ENCODE measurements at places on chromosomes 12 and 14.

DNA sequence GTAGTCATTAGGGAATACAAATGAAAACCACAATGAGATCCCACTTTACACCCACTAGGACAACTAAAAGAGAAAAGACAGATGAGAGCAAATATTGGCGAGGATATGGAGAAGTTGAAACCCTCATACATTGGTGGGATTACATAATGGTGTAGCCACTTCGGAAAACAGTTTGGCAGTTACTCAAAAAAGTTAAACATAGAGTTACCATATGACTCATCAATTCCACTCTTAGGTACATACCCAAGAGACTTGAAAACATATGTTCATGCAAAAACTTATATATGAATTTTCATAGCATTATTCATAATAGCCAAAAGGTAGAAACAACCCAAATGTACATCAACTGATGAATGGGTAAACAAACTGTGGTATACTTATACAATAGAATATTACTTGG is 27.1 kb downstream of the ALDH1L2 start:
- DNase-seq = no peak

DNA sequence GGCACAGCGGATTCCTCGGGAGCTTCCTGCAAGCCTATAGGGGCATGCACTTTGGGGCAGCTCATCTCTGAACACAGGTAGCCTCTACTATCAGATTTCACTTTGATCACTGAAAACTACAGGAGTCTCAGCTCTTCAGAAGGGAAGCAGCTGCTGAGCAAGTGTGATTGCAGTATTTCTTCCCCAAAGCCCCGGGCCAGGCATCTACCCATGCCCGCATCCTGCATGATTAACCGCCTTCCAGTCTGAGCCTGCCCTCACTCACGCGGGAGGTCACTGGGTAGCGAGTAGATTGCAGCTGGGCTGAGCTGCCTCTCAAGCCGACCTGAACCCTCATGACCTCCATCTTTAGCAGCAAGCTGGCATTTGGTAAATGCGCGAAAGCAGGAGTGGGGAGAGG is 334.7 kb downstream of the DPF3 start:
- no peak for DNase-seq

GRCh38 chr12:38392554-38393144 is 76.1 kb downstream of the ALG10B start:
- no peak for DNase-seq

GRCh38 chr12:108712925-108713203 is 18.5 kb downstream of the CORO1C start:
- no peak for DNase-seq

- DNase-seq = no peak
Measured at GRCh38 chr14:100807979-100808734, 17.8 kb upstream of the MEG3 start.

DNA sequence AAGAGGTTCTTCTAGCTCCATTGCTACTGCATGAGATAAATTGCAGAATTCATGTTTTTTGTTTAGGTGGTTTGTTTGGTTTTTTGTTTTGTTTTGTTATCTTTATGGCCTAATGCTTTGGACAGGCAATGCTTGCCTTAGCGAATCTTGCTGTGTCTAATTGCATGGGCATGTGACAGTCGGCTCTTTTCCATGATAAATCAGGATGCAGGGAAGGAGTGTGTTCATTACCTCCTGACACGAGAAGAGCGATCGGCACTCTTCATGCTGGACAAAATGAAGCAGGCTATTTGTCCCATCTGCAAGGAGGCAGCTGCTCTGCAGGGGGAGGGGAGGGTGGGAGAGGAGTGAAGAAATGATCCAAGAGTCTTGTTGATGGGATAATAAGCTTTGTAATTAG is 6.5 kb downstream of the CCDC60 start:
- DNase-seq = no peak

- DNase-seq = no peak
Measured at GRCh38 chr14:32472076-32472475, 143.0 kb downstream of the AKAP6 start.

DNA sequence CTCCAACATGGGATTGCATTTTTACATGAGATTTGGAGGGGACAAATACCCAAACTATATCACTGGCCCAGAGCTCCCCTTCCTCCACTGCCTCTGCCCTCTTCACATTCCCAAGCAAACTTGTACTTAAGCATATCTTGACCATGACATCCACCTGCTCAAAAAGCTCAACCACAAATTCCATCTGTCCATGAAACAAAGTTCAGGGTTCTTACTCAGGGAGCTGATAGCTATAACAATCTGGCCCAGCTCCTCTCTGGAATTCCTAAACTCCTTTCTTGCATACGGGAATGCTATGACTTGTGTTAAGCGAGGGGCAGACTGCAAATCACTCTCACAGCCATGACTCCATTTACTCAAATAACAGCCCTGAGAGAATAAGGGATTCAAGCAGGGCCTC is 152.1 kb downstream of the GALC start:
- DNase-seq = no peak

- DNase-seq = no peak
Measured at GRCh38 chr14:67738740-67739504, 37.2 kb downstream of the RDH12 start.

GRCh38 chr12:119727600-119728443 is 59.9 kb downstream of the PRKAB1 start:
- DNase-seq = no peak

DNA sequence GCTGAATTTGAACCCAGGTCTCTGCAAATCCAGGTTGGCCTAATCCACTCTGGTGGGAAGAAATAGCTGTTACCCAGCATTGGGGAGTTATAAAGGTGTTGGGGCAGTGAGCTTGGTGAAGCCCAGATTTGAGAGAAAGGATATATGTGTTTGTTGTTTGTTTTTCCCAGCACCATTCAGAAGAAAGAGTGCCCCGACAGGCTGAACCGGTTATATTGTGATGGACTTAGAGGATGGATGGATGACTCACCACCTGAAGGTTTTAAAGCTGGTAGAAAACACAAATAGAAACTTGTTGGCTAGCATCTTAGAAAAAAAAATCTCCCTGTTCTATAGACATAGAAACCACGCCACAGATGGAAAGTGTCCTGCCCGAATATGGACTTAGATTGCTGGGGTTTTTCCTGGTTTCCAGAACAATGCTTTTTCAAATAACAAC is 404.6 kb downstream of the MED13L start:
- no peak for DNase-seq

- no peak for DNase-seq
Measured at GRCh38 chr14:35808076-35808637, 938 bp downstream of the RALGAPA1 start.

- no peak for DNase-seq
Measured at GRCh38 chr14:29310210-29310609, 543.6 kb downstream of the FOXG1 start.

- no peak for DNase-seq
Measured at GRCh38 chr14:92563765-92564285, 50.2 kb downstream of the RIN3 start.

GRCh38 chr12:82529101-82529500 is 157.6 kb upstream of the TMTC2 start:
- no peak for DNase-seq

DNA sequence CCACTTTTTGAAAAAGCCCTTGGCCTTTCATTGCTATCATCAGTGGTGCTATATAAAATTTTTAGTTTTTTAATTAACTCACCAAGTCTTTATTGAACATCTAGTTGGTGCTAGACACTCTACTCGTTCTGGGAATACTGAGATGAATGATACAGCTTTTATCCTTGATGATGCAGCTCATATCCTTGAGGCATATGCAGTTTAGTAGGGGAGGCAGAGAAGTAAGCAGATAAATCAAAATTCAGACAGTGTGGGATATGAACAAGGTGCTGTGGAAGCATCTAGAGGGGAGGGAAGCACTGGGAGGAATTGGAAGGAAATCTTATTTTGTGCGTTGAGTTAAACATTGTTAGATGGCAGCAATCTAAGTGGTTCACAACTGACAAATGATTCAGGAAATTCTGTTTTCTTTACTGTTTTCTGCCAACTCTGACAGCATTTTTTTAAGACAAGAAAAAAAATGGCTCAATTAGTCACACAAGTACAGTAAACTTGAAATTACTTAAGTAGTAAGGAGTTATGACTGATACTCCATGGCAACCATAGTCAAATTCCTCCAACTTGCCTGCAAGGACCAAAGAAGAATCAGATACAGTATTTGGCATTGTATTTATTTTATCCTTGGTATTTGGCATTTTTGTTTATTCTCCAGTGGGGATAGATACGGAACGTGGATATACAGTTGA is 119.2 kb downstream of the TMTC2 start:
- no peak for DNase-seq

DNA sequence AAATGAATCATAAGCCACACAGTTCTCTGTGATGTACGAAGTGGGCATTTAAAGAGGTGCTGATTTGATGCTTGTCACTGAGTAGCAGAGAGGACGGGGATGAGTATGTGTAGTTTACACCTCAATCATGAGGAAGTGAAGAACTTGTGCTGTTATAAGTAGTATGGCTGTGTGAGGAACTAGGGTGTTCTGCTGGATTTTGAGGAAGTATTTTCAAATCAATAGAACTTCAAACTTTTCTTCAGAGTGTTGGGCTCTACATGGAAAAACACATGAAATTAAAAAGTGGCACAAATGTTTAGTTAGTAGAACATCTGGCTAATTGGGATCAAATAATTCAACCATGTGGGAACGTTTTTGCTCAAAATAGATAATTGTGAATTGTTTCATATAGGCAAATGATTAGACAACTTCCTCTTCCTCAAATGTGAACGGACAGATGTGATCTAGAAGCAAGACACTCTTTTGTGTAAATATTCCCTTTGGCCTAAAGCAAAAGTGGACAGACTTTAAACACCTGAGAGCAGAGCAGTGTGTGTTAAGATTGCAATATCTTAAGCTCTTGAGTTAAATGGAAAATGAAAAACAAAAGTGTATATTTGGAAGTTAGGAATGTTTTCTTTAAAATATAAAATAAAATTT is 168.5 kb downstream of the NAV3 start:
- DNase-seq = no peak

DNA sequence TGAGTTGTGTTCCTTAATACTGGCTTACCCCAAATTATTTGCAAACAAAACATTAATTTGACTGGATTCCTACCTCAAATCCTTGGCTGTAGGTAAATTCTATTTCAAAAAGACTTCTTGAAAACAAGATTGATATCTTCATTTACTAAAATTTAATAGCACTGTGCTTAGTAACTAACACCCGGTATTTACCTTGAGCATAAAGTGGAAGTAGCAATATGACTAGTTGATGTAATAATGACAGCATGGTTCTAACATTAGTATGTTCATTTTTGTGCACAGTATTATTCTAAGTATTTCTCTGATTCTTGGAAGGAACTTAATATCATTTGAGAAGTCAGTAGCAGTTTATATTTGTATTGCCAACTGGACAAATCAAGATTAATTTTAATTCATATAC is 96.8 kb downstream of the PPHLN1 start:
- no peak for DNase-seq

Data from left renal pelvis (tissue), 4 donors.